Cardiac fibroblast (primary cell): ENCODE measurements at places on chromosomes 6 and 20.
A peak's percentile ranks its signal among the peaks of the same experiment; 100 is the strongest.

DNA sequence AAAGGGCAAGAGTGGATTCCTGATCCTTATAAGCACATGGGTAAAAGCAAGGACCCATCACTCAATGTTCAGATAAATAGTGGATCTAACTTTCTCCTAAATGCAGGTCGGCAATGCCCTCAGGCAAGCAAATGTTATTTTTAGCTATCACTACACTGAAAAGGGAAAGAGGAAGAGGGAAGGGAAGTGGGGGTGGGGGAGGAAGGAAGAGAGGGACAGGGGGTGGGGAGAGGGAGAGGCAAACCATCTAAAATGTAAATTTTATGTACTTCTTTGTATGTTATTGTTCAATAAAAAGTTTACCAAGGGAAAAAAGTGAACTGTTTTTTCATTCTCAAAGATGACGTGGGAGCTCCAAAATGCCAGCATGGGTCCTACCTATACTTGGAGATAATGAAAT, 44.2 kb downstream of the CHD6 start:
- DNase-seq = no peak

GRCh38 chr6:40425192-40425919, 161.8 kb downstream of the LRFN2 start:
- DNase-seq = no peak

- DNase-seq = no peak
These were observed 60.8 kb downstream of the DACT2 start for GRCh38 chr6:168258795-168259194.

DNA sequence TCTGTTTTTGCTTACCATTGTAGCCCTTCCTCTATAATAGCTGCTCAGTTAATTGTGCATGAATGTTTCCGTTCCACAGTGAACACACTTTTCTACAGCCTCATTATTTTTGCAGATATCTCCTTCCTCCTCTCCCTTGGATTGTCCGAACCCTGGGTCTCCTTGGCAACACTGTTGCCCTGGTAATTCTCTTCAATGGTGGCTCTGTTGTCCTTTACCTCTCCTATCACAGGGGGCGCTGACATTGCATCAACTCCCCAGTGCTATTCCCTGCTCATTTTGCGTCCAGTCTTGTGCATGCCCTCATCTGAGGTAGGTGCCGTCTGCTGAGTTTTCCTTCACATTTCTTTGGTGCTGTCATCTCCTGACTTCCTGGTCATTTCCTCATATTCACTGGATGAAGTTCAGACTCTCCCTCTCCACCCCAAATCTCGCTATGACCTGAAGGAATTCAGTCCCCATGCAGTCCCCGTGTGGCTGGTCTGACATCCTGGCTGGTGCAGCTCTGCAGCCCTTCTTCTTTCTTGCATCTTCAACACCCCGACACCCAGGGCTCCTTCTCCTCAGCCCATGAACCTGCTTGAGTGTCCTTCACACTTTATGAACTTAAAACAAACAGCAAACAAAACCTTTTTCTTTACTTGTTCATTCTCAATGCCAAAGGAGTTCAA, 21.1 kb downstream of the PHACTR2 start:
- no peak for DNase-seq

- DNase-seq = peak; percentile 19
These were observed 1.4 kb downstream of the BTN1A1 start for GRCh38 chr6:26501482-26501986.

GRCh38 chr20:64093013-64093503, 8.9 kb upstream of the LKAAEAR1 start:
- no peak for DNase-seq

DNA sequence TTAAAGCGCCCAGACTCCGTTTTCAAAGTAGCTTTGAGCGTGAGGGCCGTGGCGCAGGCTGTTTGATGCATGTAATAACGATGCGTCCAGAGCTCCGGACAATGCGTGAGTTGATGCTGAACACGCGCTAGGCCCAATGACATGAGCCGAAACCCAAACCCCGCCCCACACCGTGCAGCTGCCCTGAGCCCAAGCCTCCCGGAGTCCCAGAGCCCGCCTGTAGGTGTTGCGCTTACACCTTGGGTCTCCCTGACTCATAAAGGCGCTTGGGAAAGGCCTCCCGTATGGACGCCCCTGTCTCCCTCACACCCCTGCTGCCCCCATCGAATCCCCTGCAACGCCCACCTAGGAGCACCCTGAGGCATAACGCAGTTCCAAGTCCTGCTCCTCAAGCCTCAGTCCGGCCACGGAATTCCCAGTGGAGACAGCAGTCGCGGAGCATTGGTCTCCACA, 87.6 kb downstream of the ERMARD start:
- no peak for DNase-seq

DNA sequence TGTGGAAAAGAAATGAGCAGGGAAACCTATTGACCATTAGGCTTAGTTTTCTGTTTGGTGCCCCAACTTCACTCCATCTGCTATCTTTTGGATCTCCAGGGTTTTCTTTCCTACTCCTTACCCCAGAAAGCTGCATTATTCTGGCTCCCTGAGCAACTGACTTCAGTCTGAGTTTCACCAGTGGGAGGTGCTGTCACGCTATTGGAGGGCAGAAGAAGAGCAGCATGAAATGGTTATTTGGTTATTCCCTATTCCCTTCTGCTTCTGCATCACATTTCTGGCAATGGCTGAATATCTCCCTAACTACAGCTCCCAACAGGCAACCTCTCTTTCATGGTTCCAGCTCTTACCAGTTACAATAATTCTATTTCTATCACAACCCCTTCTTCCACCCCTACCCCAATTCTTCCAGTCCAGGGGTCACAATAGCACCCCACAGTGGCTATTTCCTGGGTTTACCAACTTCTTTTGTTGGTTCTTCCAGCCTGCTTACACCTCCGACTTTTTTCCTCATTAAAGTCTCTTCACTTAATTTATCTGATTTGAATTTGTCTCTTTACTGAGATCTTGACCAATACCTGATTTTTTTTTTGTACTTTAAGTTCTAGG, 311.5 kb downstream of the PLCB1 start:
- no peak for DNase-seq

- DNase-seq = no peak
These were observed 60.9 kb upstream of the TULP1 start for GRCh38 chr6:35573495-35574110.

DNA sequence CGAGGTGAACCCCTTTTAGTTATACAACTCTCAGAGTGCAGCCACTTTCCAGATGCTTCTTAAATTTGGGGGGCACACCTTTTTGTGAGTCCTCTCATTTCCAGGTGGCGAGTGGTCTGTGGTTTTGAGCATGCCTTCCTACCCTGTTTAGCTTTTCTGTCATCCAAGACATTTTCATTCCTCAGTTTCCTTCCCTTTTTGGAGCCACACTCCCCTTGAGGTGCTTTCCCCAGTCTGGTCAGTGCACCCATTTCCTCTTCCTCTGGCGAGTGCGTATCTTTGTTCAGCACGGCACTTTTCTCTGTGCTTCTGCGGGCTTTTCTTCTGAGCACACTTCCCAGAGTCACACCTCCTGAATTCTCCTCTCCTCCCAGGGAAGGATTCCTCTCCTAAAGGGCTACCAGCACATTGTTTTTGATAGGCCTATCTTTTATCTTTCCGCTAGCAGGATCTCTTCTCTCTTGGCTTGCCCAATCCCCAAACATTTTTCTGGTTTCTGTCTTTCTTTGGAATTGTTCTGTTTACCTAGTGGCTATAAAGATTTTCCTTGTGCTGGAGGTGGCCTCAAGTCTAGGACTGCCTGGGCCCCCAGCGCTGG, 1.4 kb downstream of the PHF20 start:
- peak; percentile 54 for DNase-seq

DNA sequence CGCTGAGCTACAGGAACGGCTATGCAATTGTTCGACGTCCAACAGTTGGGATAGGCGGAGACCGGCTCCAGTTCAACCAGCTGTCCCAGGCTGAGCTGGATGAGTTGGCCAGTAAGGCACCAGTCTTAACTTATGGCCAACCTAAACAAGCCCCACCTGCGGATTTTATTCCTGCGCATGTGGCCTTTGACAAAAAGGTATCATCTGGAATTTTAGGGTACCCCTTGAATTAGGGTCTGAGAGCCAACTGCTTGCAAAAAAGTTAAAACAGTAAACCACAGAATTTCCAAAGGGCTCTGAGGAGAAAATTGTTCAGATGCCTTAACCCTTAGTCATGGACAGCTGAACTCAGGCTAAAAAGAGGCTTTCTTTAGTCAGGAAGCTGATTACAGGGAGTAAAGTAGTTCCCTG, 3.8 kb downstream of the EFHC1 start:
- DNase-seq = peak; percentile 91

- no peak for DNase-seq
These were observed 63.4 kb upstream of the ELOVL5 start for GRCh38 chr6:53412021-53412715.

DNA sequence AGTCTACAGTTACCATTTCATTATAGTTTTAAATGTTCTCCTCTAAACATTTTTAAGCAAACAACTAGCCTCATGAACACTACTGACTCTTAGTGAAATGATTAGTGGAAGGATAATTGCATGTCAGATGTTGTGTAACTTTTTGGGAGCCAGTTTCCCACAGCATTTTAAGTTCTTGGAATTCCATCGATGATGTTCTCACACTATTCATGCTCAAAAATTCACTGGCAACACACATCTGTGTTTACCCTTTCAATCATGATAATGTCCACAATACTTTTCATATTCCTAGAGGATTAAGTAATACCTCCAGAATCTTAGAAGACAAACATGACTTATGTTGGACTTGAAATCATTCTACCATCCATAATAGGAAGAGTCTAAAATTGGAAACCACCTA, 678.1 kb upstream of the ID4 start:
- DNase-seq = no peak

DNA sequence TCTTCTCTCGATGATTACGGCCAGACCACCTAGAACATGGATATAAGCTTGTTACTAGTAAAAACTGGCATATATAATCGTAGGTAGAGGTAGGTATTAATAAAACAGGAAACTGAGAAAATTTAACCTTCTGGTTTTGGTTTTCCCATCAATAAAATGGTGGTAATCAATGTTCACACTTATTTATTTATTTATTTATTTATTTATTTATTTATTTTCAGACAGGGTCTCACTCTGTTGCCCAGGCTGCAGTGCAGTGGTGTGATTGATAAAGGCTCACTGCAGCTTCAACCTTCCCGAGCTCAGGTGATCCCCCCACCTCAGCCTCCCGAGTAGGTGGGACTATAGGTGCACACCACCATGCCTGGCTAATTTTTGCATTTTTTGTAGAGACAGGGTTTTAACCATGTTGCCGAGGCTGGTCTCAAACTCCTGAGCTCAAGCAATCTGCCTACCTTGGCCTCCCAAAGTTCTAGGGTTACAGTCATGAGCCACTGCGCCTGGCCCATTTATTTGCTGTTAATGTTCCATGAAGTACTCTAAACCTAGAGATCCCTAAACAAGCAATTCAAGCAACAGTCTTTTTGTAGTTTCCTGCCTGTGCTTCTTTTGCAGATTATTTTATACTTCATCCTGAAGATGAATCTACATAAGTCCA, 11.5 kb downstream of the TOMM6 start:
- no peak for DNase-seq

DNA sequence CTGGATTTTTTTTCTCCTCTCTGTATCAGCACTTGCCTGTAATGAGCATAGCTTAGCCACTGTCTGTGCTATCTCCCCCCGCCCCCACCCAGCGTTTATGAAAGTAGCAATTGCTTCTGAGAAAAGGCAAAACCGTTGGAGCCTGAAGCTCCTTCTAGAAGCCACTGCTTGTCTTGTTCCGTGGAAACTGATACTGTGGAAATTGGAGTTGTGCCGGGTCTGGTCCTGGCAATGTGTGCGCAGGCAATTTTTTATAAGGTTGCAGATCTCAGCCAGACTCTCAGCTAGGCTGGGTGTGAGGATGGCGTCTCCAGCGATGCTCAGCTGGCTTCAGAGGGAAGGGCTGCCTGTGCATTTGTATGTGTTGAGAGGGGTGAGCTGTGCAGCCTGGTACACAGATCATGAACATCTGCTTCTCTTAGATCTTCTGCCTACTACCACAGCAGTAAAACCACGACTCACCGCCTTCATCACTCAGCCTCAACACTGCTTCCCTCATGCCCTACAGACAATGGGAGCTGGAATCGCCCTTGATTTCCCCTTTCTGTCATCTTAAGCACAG, 72.4 kb upstream of the GTSF1L start:
- peak; percentile 30 for DNase-seq

DNA sequence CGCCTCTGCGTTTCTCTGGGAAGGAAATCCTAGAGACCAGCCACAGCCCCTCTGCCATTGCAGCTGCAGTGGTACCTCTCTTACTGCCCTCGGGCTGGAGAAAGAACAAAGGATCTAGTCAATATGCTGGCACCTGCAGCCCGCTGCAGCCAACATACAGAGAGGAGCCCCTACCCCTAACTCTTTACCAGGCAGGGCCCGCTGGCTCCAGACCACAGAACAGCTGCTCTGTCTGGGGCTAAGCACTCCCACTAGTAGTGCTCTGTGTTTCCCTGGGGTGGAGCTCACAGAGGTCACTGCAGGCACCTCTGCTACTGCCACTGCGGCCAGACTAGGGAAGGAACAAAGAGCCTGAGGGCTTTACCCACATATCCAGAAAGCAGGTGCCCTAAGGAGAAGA, 93.8 kb upstream of the IMPG1 start:
- no peak for DNase-seq

DNA sequence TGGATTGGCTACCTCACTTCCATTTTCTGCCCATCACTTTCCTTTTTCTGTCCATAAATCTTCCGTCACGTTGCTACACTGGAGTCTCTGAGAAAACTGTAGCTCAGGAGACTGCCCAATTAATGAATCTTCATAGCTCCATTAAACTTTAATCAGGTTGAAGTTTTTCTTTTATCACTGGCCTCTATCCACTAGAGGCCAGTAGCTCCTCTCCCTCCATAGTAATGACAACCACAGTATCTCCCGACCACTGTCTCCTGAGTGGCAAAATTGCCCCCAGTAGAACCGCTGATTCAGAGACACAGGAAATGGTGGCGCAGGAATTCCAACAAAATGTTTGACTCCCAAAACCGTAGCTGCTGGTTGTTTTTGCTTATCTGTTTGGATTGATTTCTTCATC, 18.4 kb upstream of the DOK5 start:
- no peak for DNase-seq

GRCh38 chr6:25366903-25367545, 87.8 kb downstream of the CARMIL1 start:
- DNase-seq = no peak

- no peak for DNase-seq
These were observed 107.5 kb upstream of the EDN1 start for GRCh38 chr6:12182676-12183075.

DNA sequence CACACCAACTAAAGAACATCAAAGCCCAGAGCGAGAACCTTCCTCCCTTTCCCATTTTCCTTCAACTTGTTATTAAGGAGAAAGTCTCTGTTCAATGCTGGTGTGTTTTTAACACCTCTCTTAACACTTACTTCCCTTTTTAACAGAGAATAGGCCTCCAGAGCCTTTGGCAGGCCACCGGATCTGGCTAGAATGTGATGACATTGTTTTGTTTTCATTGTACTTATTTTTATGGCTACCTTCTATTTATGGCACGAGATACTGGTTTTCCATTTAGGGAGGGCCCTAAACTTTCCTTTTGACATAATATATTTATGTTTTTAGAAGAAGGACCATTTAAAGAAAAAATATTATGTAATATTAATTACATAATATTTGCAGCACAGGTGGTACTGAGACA, 21.6 kb downstream of the TCF15 start:
- no peak for DNase-seq
